ENCODE measurements at places on chromosomes 1 and 21. TPM values are rescaled to one million over a fixed set of nuclear protein-coding genes. Genes with fewer than 3 reads are reported as not detected.

GMEB1 gene
- 10.6 TPM for total RNA-seq

SPAG17 gene
- total RNA-seq: 4.9 TPM

CYP4A11 gene
- 0.36 TPM for total RNA-seq

RNU1-4 gene
- 40,842 TPM for total RNA-seq

NBPF26 gene
- 30.5 TPM for total RNA-seq

LRRN2 gene
- total RNA-seq: 10.8 TPM

LCE2B gene
- total RNA-seq: not detected

KRTAP23-1 gene
- total RNA-seq: not detected

Data from cerebellum (tissue), 4 donors.